ENCODE measurements at places on chromosomes 4 and X.

- peak; percentile 82 for DNase-seq
These were observed 162.4 kb upstream of the GPRIN3 start for GRCh38 chr4:89469930-89470375.

DNA sequence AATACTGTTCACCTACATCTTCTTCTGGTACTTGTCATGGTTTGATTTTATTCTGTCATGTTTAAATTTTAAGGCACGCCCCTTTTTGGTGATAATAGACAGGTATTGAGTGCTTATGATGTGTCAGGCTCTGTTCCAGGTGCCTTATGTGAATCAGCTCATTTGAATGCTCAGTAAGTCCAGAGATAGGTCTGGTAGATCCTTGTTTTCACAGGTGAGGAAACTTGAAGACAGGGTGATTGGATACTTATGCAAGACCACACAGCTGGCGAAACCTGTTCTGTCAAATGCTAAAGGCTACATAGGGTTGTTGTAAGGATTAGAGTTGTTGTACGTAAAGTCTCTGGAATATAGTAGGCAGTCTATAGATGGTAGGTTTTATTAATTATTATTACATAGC lies 9.6 kb upstream of the SLC25A14 start:
- DNase-seq, result no peak

- DNase-seq, result no peak
These were observed 256.2 kb downstream of the TRAM1L1 start for GRCh38 chr4:116829187-116829586.

GRCh38 chr4:89110541-89110985 lies 770 bp upstream of the TIGD2 start:
- DNase-seq, result no peak

DNA sequence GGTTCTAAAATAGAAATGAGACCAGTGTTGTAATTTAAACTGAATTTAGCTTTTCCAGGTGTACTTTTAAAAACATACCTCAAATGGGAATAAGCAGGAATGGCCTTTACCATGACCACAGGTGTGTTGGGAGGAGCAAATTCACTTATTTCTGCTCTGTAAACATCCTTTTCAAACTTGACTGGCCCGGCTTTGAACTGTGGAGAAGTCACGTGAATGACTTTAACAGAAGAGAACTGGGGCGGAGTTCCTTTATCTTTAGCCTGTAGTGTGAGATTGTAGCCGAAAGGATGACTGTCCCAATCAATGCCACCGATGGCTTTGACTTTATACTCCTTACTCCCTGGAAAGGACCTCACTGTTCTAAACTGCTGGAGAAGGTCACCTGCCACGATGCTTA lies 15.1 kb downstream of the FAT1 start:
- no peak for DNase-seq
